ENCODE measurements at places on chromosomes 2 and 18.

- DNase-seq: no peak
Measured at GRCh38 chr2:240898731-240899467, 2.9 kb upstream of the MAB21L4 start.

- DNase-seq: no peak
Measured at GRCh38 chr18:79947881-79948610, 3.4 kb downstream of the SLC66A2 start.

DNA sequence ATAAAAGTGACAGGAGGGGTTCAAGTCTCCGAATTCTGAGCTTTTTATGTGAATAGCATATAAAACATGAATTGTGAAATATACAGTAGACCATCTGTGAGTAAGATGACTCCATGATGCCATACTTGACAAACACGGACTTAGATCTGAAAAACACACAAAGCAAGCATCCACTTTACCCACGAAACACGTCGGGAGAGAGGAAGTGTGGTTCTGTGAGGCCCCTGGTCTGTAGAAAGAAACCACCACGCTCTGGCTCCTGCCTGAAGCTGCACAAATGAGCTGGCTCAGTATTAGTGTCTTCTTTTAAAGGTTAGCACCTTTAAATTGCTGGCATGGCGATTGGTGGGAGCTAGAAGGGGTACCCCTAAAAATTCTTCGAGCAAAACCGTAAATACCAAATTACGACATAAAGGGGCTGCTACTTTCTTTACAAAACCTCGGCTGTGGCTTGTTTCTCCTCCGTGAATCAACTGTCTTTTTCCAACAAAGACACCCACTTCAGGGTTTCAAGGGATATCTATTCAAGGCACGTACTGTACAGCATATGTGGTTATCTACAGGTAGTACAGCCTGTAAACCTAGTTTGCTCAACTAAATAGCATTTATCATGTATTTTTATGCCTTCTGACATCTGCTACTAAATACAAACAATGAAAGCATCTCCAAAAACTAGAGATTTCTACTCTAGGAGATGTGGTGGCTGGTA, 70.9 kb downstream of the AFF3 start:
- no peak for DNase-seq

DNA sequence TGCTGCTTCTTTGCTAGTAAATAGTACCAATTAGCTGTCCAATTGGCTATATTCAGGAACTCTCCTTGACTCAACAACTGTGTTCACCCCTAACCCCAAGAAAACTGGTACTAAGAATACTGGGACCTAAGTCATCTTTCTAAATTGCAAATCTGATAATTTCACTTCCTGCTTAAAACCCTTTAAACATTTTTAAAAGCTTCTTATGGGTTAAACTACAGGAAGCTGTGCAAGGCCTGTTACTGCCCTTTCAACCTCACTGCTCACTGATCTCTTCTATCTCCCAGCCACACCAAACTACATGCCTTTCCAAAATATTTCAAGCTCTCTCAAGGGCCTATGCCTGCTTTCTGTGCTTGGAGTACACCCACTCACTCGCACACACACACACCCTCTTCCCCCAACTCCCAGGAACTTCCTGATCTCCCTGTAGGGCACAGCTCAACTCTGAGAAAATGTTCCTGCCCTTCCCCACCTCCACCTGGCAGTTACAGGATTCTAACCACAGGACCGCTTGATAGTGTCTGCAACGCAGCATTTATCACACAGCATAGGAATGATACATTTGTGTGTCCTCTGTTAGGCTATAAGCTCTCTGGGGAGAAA, 6.7 kb downstream of the LMAN1 start:
- no peak for DNase-seq

DNA sequence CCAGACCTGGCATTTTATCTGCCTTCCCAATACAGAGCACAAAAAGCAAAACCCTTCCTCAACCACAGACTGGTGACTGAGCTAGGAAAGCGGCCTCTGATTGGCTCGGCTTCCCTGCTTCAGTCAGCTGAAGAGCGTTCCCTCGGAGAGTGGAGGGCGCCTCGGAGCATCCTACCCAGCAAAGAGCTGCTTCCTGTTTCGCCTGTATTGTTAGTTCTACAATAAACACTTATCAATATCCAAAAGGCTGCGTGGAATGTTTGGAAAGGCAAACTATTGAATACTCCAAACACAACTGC, 125.0 kb downstream of the CACNB4 start:
- DNase-seq: no peak

All from GM12891 (cell line).